Smooth muscle cell of the pulmonary artery (primary cell): ENCODE measurements at places on chromosomes 1 and 21. TPM values are rescaled to one million over a fixed set of nuclear protein-coding genes. Genes with fewer than 3 reads are reported as not detected.

The CELA3A gene
- total RNA-seq = not detected in 2 replicates

The SPRR2F gene
- not detected in 2 replicates for total RNA-seq

The PLPPR5 gene
- not detected in 2 replicates for total RNA-seq

The FAM167B gene
- 0.98 and 2.3 TPM in 2 replicates for total RNA-seq

The RAP1GAP gene
- total RNA-seq = 0.20 and 0.23 TPM in 2 replicates

The LCE3D gene
- not detected in 2 replicates for total RNA-seq

The ADARB1 gene
- 9.3 and 11.9 TPM in 2 replicates for total RNA-seq

The OR2T11 gene
- total RNA-seq = not detected in 2 replicates

The NPPB gene
- total RNA-seq = not detected in 2 replicates

The POU2F1 gene
- 5.7 and 7.5 TPM in 2 replicates for total RNA-seq

The PAFAH2 gene
- 11.2 and 12.1 TPM in 2 replicates for total RNA-seq

The PPIAL4G gene
- total RNA-seq = not detected in 2 replicates
